Effector CD8-positive, alpha-beta T cell (primary cell): ENCODE measurements at places on chromosomes 3 and 15.

GRCh38 chr3:134601539-134602439, 49.0 kb downstream of the KY start:
- no peak for DNase-seq

DNA sequence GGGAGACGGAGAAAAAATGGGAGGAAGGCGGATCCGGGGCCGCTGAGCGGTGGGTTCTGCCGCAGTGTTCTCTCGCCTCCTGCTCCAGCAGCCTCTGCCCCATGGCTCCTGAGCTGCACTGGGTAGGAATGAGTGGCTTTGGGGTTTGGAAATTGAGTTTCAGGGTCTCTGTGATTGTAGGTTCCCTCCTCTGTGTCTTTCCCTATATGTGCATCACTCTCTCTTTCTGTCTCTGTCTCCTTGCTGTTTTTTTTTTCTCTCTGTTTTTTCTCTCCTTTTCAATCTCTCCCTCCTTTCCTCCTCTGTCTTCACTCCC, 1.9 kb downstream of the GRM7 start:
- no peak for DNase-seq

GRCh38 chr3:139481116-139481515, 4.8 kb upstream of the RBP2 start:
- no peak for DNase-seq

- no peak for DNase-seq
Measured at GRCh38 chr3:148642214-148642613, 55.5 kb upstream of the AGTR1 start.

GRCh38 chr3:127770671-127771355, 51.5 kb downstream of the MGLL start:
- no peak for DNase-seq

DNA sequence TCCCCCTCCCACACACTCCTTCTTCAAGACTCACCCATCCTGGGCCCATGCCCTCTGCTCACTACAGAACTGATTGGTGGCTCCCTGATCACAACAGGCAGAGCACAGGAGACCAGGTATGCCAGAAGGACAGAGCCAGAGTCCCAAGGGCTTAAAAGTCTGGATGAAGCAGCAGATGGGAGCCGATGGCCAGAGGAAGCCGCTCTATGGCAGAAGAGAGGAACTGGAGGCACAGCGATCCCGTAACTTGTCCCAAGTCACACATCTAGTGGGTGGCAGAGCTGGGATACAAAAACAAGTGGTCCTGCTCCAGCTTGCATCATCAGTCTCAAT, 20.7 kb downstream of the ITGA11 start:
- DNase-seq = no peak

DNA sequence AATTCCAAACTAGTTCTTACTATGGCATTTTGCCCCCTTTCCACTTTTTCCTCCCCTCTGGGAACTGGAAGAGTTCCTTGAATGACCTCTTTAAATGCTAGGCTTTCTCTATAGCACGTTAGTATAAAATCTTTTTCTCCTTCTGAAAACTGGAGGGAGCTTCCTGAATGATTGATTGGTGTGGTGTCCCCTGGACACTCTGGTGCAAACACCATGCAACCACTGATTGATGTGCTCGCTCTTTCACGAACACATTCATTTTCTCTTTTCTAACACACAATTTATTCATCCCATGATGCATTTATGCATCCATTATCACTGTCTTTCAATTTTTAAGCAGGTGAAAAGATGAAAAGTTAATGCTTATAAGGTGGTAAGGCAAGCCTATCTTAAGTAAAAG, 159.1 kb upstream of the NANOGP8 start:
- no peak for DNase-seq

GRCh38 chr3:71581457-71582035, 2.0 kb downstream of the FOXP1 start:
- no peak for DNase-seq

GRCh38 chr3:53718462-53718861, 127.8 kb downstream of the CHDH start:
- DNase-seq = no peak

GRCh38 chr3:13045241-13045903, 27.9 kb downstream of the IQSEC1 start:
- no peak for DNase-seq

GRCh38 chr3:57793737-57794187, 37.7 kb downstream of the SLMAP start:
- no peak for DNase-seq

GRCh38 chr3:18211116-18211515, 214.0 kb downstream of the SATB1 start:
- DNase-seq = no peak

DNA sequence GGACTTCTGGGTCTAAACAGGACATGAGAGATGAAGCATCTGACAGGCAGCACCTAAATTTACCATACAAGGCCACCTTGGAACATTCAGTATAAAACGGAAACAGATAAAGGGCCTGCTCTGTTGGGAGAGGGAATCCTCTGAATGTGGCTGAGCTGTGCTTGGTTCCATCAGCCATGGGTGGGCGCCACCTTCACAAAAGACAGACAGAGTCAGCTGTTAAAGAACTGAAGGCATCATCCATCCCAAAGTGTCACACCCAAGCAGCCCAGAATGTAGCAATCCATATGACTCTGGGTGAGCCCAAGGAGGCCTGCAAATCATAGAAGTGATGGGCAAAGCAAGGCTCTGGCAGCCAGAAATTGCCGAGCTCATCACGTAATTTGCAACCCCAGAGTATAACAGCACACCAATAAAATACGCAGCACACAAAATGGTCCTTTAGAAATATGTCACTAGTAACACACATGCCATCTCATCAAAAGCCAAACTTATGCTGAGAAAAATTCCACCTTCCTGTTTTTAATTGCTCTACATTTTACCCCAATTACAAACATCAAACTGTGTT, 24.8 kb upstream of the RBP1 start:
- no peak for DNase-seq

- DNase-seq = no peak
Measured at GRCh38 chr15:41950489-41950888, 21.9 kb downstream of the EHD4 start.

DNA sequence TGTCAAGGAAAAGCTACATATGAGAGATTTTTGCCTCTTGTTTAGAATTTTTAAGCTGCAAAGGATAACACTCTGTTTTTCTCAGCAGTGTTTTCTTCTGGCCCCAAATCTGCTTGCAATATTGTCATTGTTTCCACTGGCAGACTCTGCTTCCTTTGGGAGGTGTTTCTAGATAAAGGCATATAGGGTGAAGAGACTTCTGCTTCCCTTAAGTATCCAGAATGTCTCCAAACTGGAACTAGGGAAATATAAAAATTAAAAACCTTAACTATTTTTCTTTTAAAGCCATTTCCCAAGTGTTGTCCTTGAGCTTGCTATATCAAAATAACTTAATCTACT, 225.8 kb downstream of the CGGBP1 start:
- no peak for DNase-seq

DNA sequence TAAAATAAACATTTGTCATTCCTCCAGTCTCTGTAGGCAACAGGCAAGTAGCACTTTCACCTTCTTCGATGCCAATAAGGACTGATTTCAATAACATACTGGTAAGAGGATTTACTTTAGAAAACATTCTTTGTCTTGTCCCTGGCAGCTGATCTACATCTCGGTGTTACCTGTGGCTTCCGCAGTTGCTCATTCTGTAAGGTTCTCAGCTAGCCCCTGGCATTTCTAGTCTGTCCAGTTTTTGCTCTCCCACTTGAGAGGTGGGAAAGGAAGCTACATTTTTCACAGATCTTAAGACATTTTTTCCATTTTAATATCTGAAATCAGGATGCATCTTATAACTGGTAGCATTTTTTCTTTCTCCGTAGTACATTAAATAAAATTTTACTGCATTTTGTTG, 19.7 kb upstream of the MAP6D1 start:
- DNase-seq = no peak
